Activated T-helper 17 cell treated with anti-CD3 and anti-CD28 coated beads, Interleukin-2, amount 50 U/mL, for 72 hours (primary cell): ENCODE measurements at places on chromosomes 6 and 20. TPM values are rescaled to one million over a fixed set of nuclear protein-coding genes. Genes with fewer than 3 reads are reported as not detected.

- H3K27me3 ChIP-seq: no peaks in the 10 kb centered on the region
- ATAC-seq: no peak
- no peaks in the 10 kb centered on the region for H3K4me1 ChIP-seq
- H3K4me3 ChIP-seq: no peak overlapping the region
- no peak overlapping the region for H3K27ac ChIP-seq
Measured at GRCh38 chr20:31838646-31839292, 6.6 kb downstream of the FOXS1 start.

- no peaks in the 10 kb centered on the region for H3K4me1 ChIP-seq
- H3K27ac ChIP-seq: no peak overlapping the region
- H3K36me3 ChIP-seq: no peaks in the 10 kb centered on the region
- H3K27me3 ChIP-seq: no peaks in the 10 kb centered on the region
- no peak overlapping the region for H3K4me3 ChIP-seq
Measured at GRCh38 chr20:54123587-54124180, 50.1 kb downstream of the CYP24A1 start.

- H3K27me3 ChIP-seq: no peaks in the 10 kb centered on the region
- ATAC-seq: peak; percentile 77
- H3K36me3 ChIP-seq: no peaks in the 10 kb centered on the region
- peak overlapping the region; percentile 14 for H3K27ac ChIP-seq
- peak overlapping the region; percentile 32 for H3K4me3 ChIP-seq
- H3K4me1 ChIP-seq: peaks cover 5% of the 10 kb centered on the region
Measured at GRCh38 chr6:2038092-2038491, 207.3 kb downstream of the GMDS start.

GRCh38 chr20:44033873-44034272, 119.2 kb downstream of the TOX2 start:
- no peaks in the 10 kb centered on the region for H3K36me3 ChIP-seq
- peaks cover 14% of the 10 kb centered on the region for H3K27me3 ChIP-seq
- H3K4me1 ChIP-seq: peaks cover 11% of the 10 kb centered on the region
- no peak overlapping the region for H3K27ac ChIP-seq

DNA sequence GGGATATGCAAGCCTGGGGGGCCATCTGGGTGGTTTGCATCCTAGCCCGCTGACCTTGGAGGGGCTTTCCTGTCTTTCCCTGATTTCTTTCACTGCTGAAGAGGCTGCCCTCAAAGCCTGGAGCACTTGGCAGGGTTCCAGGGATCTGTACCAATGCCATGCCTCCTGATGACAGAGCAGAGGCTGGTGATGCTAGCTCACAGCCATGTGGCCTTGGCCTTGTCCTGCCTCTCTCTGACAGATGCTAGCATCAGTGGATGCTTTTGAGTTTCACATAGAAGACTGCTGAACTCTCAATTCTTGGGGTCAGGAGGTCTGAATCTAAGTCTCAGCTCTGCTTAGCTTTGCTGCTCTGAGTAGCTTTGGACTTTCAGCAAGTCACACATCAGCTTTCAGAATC, 21.9 kb upstream of the RREB1 start:
- no peak overlapping the region for H3K4me3 ChIP-seq
- no peaks in the 10 kb centered on the region for H3K36me3 ChIP-seq
- H3K27ac ChIP-seq: no peak overlapping the region
- H3K27me3 ChIP-seq: peaks cover 12% of the 10 kb centered on the region
- ATAC-seq: no peak

- no peak overlapping the region for H3K4me3 ChIP-seq
- no peaks in the 10 kb centered on the region for H3K4me1 ChIP-seq
- H3K36me3 ChIP-seq: no peaks in the 10 kb centered on the region
Measured at GRCh38 chr6:55957961-55958422, 82.6 kb upstream of the BMP5 start.

The CNKSR3 gene
- not detected for total RNA-seq

The GNL1 gene
- total RNA-seq: 117 TPM

The CCN5 gene
- total RNA-seq: not detected
